NCI-H69 (cell line): ENCODE measurements at places on chromosomes 6 and 20.

GRCh38 chr6:70236343-70236742, 66.5 kb downstream of the COL9A1 start:
- DNase-seq = no peak

DNA sequence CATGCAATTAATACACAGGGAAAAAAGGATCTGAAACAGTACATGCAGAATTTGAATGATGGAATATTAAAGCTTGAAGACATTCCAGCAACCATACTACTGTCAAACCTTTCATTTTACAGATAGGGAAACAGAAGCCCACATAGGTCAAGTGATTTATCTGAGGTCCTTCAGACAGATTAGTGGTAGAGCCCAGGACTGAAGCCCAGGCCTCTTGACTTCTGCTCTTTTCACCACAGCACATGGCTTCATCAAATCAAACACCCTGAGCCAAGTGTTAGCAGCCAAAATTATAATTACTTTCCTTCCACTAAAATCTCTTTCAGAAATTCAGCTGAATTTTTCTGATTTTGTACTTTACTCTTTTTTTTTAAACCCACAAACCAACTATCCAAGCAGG, 435.6 kb upstream of the RUNX2 start:
- no peak for DNase-seq

DNA sequence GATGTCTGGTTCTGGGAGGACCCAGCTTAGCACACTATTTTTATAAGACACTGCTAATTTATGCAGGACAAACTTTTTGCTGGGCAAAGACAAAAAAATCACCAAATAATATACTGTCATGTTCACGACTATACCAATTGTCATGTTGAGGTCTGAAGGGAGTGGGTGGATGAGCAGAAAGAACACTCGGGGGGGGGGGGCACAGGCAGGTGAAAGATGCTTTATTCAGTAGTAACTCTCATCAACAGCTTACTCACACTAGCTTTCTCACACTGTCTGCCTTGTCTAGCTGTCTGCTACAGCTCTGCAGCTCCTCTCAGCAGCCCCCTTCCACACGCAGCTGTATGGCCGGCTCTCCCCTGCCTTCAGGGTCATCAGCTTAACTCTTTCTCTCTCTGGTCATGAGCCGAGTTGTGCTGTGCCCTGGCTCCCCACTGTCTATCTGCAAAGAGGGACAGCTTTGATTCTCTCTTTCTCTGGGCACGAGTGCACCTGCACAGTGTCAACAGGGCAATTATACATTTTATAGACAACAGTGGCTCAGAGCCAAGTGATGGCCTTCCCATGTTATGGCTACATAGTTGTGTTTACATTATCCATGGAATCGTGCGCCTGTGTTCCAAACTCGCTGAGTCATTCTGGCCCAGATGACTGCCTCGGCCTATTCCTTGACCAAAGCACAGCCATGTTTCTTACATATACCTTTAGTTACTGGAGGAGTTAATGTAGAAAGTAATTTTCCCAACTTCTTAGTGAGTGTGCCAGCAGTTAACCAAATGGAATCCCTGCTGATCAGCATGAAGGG, 187.7 kb upstream of the PRSS16 start:
- peak; percentile 97 for DNase-seq

DNA sequence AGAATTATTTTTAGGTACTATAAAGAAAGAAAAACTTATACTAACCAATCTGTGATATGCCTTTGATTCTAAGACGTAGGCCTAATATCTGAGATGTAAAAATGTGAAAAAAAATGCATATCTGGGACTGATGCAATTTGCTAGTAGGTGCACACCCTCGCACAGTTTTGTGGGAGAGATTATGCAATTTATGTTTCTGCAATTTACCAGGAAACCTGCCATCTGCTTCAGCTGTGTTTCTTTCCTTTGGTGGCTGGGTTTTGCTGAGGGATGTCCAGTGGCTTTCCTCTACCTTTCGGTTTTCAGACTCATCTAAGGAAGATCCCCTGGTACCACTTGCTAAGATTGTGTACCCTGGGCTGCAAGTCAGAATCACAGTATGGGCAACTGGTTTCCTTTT, 186.9 kb downstream of the ZFP64 start:
- DNase-seq = peak; percentile 49

DNA sequence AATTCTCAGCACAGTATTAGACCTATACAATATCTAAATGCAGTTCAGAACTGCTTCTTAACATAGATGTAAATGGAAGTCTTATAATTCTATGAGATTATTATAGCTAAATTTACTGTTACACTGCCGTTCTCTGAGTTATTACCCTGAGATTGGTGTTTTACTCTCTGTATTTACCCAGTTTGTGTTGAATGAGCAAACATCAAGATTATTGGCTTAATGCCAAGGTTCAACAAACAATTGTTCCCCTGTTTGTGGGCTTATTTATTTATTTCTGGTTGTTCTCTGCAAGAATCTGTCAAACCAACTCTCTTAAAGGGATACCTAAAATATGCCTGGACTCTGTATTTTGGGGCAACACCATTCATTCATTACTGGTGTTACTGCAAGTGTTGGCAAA, 5.2 kb upstream of the STMND1 start:
- DNase-seq = peak; percentile 77

DNA sequence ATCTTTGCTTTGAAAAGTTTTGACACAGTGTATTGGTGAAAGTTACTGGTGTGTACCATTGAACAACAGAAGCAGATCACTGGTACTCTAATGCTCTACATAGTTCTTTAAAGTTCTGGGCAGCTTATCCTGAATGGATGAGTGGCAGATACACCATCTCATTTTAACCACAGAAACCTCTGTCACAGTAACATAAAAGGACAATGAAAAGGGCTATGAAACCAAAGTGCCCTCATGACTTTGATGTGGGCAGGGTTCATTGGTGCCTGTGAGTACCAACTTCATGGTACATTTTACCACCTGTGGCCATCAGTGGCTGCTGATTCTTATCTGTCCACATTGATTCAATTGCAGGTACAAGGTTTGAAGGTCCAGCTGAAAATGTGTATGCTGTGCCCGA, 285.7 kb upstream of the PREP start:
- no peak for DNase-seq

- no peak for DNase-seq
Measured at GRCh38 chr6:81148751-81149150, 603.7 kb downstream of the TENT5A start.

- peak; percentile 4 for DNase-seq
Measured at GRCh38 chr20:60512443-60512842, 554.2 kb downstream of the CDH26 start.

- no peak for DNase-seq
Measured at GRCh38 chr6:44976677-44977641, 351.2 kb upstream of the RUNX2 start.

DNA sequence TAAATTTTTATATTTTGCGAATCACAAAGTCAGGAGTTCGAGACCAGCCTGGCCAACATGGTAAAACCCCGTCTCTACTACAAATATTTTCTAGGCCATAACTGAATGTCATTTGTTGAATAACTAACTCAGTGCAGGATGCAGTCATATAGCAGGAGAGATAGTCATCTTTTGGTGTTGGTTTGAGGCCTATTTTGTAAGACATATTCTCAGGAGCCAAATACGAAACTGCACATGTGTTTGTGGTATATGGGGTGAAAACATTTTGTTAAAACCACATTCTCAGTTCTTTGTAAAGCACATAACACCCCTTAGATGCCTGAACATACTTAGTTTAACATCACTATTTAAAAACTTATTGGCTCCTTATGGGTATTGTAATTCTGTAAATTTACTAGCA, 4.7 kb upstream of the ENPP5 start:
- DNase-seq = no peak

GRCh38 chr20:19473216-19473921, 260.9 kb downstream of the SLC24A3 start:
- no peak for DNase-seq

GRCh38 chr6:35011096-35012041, 122.3 kb downstream of the ANKS1A start:
- DNase-seq = peak; percentile 39

GRCh38 chr6:17583811-17584210, 16.3 kb upstream of the FAM8A1 start:
- peak; percentile 55 for DNase-seq

DNA sequence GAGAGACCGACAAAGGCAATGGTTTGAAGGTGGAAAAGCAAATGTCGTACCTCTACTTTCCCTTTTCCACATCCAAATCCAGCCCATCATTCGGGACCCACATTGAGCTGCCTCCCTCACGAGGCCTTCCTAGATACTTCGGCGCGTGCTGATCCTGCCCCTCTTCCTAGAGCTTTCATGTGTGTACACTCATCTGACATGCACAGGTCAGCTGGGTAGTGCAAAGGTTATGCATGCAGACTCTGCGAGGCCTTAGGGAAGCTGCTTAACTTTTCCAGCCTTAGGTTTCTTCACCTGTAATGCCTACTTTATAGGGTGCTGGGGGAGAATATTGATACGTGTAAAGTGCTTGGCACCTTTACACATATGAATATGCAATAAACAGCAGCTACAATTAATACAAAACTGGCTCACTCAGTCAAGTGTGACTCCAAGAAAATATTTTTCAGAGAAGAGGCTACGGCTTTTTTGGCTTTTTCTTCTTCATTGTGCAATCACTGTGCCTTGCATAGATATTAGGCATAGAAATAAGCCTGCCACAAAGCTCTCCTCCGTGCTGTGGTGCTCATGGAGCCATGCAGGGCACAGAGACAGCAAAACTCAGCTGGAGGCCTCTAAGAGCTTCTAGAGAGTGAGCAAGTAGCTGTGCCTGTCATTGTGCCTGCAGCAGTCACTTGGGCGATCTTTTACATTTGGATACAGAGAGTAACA, 3.6 kb upstream of the MANBAL start:
- no peak for DNase-seq

DNA sequence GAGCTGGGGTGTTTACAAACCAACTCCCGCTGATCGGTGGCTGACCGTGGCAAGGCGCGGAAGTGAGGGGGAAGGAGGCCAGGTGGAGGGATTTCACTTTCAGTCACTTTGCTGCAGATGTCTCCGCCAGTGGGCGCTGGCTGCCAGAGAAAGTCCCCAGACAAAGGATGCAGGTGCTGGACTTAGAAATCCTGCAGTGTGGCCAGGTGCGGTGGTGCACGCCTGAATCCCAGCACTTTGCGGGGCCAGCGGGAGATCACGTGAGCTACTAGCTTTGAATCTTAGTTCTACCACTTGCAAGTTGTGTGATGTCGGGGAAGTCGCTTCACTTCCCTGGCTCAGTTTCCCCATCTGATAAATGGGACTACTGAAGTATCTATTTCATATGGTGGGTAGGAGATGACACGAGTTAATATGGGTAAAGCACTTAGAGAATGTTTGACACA, 180.4 kb downstream of the ZNF217 start:
- DNase-seq = peak; percentile 82

GRCh38 chr6:32967151-32968091, 973 bp upstream of the BRD2 start:
- peak; percentile 88 for DNase-seq

- no peak for DNase-seq
Measured at GRCh38 chr20:25015986-25016385, 23.4 kb upstream of the APMAP start.

DNA sequence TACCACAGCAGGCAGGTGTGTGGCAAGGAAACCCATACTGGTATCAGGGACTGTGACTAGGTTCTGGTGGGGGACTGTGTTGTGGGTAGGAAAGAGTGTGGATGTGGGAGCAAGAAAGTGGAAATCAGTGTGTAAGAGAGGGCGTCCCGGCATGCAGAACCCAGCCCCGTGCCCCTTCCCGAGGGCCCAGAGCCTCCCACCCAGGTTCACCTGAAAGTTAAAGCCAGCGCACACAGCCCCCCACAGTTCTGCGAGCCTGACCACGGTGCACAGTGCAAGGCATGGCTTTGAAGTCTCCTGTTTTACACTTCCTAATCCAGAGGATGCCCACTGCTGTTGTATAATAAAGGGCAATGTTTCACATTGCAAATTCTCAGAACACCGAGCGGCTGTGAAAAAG, 22.7 kb downstream of the MAFB start:
- no peak for DNase-seq

DNA sequence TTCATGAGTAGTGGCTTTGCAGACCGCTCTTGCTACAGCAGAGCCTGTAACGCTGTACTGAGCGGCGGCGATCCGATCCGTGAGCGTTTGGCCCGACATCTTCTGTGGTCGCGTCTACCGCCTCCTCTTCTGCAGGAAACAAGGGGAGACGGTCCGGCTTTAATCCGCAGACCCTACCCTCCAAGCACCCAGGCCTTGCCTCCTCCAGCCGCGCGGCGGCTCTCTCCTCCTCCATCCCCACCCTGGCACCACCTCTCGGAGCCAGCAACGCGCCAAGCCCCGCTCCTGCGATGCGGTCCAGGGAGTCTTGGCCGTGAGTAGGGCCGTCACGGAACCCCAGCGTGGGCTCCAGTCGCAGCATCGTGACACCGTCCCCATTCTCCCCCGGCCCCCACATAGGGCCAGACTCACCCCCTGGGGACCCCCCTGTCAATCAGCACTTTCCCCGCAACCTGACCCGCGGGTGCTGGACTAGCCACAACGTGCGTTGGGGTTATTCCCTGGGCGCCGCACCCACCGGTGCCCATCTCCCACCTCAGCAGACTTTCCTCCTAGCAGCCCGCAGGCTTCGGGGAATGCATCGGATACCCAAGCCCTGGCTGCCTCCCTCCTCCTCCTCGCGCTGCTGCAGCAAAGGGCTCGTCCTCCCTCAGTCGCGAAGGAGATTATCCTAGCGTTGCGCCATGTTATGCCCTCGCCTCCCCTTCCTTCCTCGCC, 914 bp downstream of the SNAP91 start:
- DNase-seq = peak; percentile 73

DNA sequence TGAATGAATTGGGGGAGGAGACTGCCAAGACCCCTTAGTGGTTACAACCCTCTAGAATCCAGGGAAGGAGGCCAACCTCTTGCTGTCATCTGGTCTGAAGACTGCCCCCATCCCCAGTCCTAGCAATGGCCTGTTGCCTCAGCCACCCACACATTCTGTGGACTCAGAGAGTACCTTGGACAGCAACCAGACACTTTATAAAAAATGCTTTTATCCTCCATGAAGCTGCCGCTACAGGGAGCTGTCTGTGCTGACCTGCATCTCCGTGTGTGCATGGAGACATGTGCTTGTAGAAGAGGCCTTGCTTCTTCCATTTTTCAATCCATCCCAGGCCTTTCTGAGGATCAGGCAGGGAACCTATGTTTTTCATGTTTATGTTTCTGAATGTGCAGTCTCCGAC, 15.2 kb downstream of the CDH22 start:
- DNase-seq = no peak

DNA sequence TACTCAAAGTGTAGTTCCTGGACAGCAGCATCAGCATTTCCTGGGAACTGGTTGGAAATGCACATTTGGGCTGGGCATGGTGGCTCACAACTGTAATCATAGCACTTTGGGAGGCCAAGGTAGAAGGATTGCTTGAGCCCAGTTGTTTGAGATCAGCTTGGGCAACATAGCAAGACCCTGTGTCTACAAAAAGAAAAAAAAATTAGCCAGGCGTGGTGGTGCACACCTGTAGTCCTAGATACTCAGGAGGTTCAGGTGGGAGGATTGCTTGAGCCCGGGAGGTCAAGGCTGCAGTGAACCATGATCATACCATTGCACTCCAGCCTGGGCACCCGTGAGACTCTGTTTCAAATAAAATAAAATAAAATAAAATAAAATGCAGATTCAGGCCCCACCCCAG, 156.2 kb downstream of the CDC5L start:
- DNase-seq = no peak

GRCh38 chr20:6827472-6827871, 60.0 kb downstream of the BMP2 start:
- DNase-seq = no peak

GRCh38 chr20:41141153-41141815, 3.9 kb downstream of the PLCG1 start:
- DNase-seq = no peak
